A549 treated with Hydrocortisone at 1 μM for 4 hours (cell line): ENCODE measurements at places on chromosomes 12 and 14. TPM values are rescaled to one million over a fixed set of nuclear protein-coding genes. Genes with fewer than 3 reads are reported as not detected.

Gene ARHGEF25
- 4.2 to 6.7 TPM (median 5.7 TPM) in 5 replicates for total RNA-seq

Gene AVPR1A
- total RNA-seq = 0.01 to 0.12 TPM (median 0.03 TPM) in 5 replicates

Gene CMAS
- total RNA-seq = 38.6 to 45.5 TPM (median 43.2 TPM) in 5 replicates

Gene MGST1
- total RNA-seq = 754 to 809 TPM (median 790 TPM) in 5 replicates

Gene TRMT61A
- total RNA-seq = 19.1 to 28.0 TPM (median 25.1 TPM) in 5 replicates

Gene KRT83
- total RNA-seq = 2.1 to 7.9 TPM (median 6.3 TPM) in 5 replicates

Gene KRT71
- total RNA-seq = 0.05 TPM in 1 of 5 replicates, not detected in the others

Gene METAP2
- total RNA-seq = 119 to 186 TPM (median 123 TPM) in 5 replicates

Gene ANAPC7
- total RNA-seq = 50.7 to 55.7 TPM (median 52.6 TPM) in 5 replicates
